A549 (cell line): ENCODE measurements at places on chromosomes 7 and 10. TPM values are rescaled to one million over a fixed set of nuclear protein-coding genes. Genes with fewer than 3 reads are reported as not detected.

Gene PDZD7
- polyA plus RNA-seq = 0.56 to 0.79 TPM (median 0.63 TPM) in 3 replicates

Gene HTR7
- 0.05 to 0.11 TPM (median 0.05 TPM) in 3 replicates for polyA plus RNA-seq

GRCh38 chr10:97762816-97763215 is 9.0 kb downstream of the SFRP5 start:
- DNase-seq = no peak

GRCh38 chr7:73424489-73424885 is 9.1 kb upstream of the FZD9 start:
- no peak for DNase-seq

DNA sequence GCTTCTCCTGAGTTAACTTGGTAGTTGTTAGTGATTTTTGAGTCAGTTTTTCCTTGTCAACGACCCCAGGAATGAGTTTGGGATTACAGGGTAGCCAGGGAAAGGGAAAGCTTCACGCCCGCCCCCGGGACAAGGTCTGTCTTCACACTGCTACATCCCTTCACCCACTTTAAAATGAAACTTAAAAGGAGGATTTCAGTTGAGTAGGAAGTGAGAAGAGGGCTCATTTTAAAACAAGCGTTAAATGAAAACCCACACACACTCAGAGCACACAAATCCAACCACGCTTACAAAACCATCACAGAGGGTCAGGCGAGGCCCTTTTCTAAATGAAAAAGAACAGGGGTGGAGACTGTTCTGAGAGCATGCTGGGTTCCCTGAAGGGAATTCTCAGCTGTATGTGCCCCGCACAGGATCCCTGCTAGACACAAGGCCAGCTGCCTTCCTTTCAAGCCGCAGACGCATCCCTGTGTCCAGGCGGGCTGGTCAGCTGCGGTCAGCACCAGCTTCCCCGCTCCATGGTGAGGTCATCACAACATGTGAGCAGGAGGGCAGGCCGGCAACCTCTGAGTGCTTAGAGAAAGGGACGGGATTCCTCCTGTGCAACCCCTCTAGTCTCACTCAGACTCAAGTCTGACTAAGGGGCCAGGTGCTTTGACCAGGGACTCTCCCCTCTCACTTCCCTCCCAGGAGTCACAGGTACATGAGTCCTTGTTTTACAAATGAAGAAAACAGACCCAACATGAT is 111.8 kb downstream of the EGFR start:
- no peak for DNase-seq

DNA sequence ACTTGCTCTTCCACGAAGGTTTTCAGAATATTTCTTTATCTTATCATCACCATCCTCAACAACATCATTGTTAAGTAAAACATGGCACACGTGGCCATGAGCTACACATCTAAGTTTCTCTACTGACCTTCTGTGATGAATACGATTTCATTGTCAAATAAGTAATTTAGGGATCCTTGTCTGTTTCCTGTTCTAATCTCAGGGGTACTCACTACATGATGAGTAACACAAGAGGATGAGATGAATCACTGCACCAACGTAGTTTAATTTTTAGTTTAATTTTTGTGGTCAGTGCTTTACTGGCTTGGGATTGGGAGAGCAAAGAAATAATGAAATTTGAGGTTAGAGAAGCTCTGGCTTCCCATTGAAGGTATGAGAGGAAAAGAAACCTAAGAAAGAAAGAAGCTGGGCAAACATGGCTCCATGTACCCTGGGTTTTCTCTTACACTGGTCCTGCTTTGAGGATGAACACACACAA is 461.9 kb upstream of the KLF6 start:
- DNase-seq = no peak

GRCh38 chr7:155198901-155199845 is 98.5 kb upstream of the INSIG1 start:
- DNase-seq = peak; percentile 33

Gene IDE
- 24.8 to 25.1 TPM (median 25.0 TPM) in 3 replicates for polyA plus RNA-seq

DNA sequence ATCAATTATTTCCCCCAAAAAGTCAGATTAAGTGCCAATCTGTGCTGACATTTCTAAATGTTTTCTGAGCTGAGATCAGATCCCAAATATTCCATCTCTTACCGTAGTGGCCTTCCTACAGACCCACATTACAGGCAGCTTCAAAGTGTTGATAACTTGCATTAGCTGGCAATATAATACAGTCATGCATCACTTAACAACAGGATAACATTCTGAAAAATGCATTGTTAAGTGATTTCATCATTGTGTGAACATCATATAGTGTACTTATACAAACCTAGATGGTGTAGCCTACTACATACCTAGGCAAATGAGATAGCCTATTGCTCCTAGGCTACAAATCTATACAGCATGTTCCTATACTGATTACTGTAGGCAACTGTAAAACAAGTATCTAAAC is 22.4 kb downstream of the SLC25A13 start:
- no peak for DNase-seq

Gene RBP3
- not detected in 3 replicates for polyA plus RNA-seq

DNA sequence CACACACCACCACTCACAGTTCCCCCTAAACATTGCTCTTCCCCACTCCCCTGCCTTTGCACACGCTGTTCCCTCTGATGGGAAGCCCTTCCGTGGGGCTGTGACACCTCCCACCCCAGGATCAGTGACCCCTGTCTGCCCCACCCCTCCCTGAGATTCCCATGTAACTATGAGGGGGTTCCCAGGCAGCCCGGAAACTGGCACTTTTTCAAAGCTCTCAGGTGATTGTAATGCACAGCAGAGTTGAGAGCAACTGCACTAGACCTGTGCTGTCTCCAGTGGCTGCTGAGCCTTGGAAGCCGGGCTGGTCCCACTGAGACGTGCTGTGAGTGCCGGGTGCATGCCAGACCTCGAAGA is 29.8 kb downstream of the GPRIN2 start:
- DNase-seq = peak; percentile 83
